Fibroblast of upper back skin (primary cell): ENCODE measurements at places on chromosomes 6 and 20.

DNA sequence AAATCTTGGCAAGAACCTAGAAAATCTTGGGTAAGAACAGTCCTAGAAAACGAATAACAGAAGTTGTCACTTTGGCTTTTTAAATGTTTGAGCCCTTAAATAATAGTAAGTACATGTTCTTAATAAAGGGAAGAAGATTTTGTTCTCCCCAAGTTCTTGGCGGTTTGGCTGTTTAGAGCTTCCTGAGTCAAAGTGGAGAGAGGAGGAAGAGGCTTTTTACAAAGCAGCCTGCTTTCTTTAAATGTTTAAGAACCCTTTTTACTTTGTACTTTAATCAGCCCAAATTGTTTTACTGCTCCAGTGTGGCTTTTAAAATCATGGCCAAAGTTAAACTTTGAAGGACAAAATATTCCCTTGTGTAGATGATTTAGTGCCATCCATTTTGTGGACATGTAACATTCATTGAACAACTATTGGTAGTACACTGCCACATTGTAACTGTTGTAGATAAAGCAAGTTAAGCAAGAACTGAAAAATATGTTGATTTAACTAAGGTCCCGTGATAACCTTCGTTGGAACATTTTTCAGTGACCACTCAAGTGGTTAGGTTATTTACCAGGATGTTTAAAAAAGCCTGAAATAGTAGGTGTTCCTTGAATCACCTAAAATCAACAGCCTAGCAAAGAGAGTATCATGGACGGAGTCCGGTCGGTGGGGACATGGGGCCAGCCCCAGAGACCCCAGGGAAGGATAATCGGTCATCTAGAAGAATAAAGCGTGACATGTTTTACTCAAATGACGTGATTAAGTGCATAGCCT, 2.4 kb downstream of the AMD1 start:
- no peak for DNase-seq

DNA sequence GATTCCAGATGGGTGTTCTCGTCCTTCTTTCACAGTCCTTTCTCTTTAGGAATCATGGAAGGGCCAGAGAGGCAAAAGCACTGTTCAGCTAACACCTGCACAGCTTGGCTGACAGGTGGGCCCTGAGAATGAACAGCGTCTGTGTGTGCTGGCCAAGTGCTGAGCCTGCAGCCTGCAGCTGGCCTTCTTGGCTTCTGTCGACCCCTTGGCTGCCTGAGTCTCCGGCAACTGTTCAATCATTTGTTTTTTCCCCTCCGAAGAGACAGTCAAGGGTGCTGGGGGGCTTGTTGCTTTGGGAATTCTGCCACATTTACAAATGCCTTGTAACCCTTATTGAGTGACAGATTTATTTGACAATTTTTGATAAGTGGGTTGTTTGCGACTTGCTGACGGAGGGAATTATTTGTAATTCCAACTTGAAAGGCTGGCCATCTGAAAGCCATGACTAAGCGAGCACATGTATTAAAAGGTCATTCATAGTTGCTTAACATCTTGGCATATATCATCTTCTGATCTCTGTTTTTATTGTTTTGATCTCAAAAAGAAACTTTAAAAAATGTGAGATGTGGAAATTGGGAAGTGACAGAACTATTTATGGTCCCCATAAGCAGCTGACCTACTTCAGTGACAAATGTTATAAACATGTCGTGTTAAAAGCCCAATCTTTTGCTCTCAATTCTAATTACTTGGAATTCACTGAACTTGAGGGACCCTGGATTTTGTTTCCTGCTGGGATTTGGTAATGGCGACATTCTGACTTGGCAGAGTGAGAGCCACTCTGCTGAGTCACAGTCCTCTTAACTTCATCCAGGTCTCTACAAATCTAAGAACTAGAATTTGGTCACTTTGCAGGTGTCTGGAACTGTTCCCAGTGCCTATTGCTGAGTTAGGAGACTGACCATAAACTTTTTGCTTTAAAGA, 41.9 kb upstream of the FERMT1 start:
- no peak for DNase-seq

DNA sequence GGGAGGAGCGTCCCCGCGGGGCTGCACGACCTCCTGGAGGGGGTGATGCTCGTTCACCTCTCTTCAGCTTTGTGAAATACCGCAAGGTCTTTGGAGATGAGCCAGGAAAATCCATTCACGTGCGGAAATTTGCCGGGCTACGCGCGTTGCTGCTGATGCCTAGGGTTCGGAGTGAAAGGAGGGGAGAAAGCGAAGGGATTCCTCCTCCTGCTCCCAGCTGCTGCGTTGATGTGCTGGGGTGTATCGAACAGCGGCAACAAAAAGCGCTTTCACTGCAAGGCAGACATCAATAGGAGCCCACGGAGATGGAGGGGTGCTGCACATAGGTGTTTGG, 391 bp upstream of the B3GAT2 start:
- no peak for DNase-seq

- DNase-seq: no peak
Measured at GRCh38 chr6:111603685-111604084, 2.0 kb downstream of the TRAF3IP2 start.

- no peak for DNase-seq
Measured at GRCh38 chr6:138341176-138341575, 36.5 kb upstream of the SMIM28 start.

GRCh38 chr6:82246370-82246769, 1.2 kb downstream of the IBTK start:
- no peak for DNase-seq

DNA sequence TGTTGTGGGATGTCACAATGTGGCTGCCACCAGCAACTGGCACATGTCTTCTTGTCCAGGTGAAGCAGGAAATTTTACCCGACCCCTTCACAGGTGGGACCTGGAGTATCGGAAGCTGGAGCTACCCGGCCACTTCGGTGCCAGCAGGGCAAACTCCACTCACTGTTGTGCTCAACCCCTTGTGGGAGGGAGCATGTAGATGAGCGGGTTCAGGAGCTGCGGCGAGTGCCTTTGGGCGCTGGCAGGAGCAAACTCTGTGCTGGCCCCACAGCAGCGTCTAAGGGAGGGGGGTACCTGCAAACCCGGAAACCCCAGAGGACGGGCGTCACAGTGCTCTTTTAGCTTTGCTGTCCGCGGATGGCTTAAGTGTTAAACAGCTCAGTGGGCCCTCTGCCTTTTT, 20.7 kb upstream of the SULF2 start:
- DNase-seq: no peak

DNA sequence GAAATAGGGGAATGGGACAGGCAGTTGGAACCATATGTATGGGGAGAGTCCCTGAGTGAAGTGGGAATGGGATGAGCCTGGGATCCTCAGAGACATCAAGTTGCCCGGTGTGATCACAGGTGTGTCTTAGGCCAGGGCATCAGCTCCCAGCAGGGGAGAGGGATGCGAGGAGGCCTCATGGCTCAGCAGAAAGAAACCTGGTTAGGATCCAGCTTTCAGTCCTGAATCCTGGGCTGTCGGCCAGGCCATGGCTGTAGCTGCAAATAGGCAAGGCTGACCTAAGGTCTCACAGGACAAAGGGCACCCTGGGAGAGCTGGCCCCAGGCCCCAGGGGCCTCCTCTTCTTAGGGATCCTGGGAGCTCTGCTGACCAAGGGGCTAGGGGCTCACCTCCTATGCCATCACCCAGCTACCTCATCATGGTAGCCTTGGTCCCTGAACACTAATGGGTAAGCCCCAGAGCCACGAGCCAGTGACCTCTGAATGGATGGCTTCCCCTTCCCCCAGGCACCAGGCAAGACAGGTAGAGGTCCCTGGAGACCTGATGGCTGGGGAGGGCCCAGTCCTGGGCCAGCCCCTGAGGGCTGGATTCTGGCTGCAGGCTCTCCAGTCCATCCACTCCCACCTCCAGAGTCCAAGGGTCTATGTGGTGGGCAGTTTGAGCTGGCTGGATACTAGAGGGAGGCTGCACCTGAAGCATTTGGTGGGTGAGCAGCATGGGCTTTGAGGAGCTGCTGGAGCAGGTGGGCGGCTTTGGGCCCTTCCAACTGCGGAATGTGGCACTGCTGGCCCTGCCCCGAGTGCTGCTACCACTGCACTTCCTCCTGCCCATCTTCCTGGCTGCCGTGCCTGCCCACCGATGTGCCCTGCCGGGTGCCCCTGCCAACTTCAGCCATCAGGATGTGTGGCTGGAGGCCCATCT, at the start of gene SLC22A7:
TSS of gene SLC22A7 (plus strand) at position 617 of the 921 bp plus-strand sequence. CDS start at position 716, 99 bp downstream.
- DNase-seq: no peak

DNA sequence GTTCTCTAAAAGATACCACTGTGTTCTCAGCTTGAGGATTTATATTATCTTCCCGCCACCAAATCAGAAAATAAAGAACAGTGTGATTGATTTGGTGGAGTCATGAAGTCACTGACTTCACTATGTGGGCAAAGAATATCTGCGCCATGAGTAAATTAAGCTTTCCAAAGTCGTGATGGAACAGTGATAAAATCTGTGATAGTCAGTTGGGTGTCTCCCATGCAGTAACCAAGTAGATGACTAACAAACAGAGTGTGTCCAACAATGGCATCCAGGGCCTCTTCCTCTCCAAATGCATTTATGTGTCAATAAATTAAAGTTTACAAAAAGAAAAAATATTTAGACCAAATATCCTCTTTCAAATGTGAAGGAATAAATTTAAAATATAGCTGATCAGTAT, 87.0 kb upstream of the DST start:
- peak; percentile 71 for DNase-seq

DNA sequence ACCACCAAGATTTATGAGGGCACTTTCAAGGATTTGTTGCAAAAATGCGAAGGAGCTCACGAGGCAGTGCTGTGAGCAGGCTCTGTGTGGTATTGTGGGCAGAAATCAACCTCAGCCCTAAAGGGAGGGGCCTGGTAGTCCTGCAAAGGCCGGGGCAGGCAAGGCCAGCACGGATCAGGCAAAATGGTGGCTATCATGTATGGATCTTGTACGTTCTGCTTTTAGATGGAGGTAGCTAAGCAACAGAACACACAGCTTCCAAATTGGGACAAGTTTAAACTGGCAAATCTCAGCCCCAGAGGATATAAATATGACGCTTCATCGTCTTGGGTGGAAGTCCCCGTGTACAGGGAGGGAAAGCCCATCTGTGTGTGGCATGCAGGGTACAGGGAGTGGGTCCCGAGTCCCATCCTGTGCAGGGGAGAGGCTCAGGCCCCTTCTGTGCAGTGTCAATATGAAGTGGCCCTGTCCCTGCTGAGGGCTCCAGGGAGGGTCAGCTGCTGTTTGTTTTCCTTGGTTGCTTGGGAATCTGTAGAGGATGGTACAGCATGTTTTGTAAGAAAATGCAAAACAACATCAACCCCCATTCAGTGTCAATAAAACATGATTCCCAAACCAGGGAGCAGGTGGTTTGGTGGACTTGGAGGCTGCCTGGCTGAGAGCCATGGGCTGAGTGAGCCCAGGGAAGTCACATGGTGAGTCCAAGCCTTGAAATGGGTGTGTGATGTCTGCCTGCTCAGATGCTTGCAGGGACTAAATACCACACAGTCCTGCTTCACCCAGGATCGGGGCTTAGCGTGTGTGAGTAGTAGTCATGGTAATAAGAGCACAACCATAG, 113.0 kb downstream of the SYCP2 start:
- DNase-seq: no peak

- peak; percentile 21 for DNase-seq
Measured at GRCh38 chr6:40848038-40848437, 191.0 kb downstream of the UNC5CL start.

DNA sequence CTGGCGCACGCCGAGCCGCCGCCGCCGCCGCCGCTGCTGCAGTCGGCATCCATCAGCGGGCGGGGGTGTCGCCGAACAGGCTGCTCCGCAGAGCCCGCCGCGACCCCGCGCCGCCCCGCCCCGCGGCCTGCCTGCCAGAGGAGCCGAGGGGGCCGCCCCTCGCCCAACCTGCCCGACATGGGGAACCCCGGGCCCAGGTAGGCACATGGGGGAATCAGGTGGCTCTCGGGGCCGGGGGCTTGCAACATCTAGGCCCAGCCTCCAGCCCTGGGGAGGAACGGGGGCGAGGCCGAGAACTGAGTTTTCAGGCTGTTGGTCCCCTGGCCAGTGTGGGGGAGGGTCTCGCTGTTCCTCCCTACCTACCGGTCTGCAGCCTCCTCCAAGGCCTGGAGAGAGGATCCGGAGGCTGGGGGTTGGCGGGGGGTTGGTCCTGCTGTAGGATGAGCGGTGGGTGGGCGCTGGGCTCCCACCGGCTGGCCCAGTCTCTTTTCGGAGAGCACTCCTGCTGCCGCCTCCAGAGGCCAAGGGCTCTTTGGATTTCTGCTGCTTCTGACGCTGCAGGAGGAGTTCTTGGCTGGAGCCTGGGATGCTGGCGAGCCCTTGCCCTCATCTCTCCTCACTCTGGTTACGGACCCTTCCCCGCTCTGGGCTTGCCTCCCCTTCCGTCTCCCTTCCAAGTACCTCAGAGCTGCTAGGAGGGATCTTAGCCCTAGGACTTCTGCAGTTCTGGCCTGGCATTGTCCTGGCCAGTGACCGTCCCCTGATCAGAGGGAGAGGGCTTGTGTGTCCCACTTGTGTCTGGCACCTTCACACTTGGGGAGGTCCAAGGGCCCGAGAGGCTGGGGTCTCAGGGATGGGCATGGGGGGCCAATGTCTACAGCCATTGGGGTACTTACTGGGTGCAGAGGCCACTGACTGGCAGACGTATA, at the start of gene EPB41L1:
TSS of gene EPB41L1 (plus strand) at position 41 of the 929 bp plus-strand sequence. CDS start 19,038 bp downstream, outside the sequence.
- DNase-seq: no peak

DNA sequence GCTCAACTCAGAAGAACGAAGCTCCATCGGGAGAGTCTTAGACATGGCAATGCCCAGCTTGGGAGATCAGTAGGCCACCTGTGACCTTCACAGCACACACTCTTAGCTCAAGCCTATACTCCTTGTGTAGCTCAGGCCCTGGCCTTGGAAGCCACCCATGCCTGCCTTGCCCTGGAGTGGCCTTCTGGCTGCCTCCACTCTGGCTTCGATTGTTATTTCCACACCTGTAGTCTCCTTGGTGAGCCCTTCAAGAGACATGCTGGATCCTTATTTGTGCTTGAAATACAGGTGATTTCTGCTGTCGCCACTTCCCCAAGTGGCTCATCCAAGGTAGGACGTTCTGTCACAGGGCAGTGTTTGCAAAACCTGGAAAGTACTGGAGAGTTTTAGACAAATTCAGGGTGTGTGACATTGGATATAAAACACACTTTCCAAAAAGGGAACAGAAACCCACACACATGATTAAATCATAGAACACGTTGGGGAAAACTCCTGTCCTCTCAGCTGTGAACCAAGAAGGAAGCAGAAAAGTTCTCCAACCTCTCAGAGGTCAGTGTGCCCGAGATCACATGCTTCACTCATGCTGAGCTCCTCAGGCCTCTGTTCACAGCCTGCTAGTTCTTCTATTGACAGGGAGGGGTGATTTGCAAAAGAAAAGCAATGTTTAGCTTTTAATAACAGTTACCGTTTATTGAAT, 391.8 kb downstream of the CDC5L start:
- DNase-seq: no peak

GRCh38 chr6:145621776-145622175, 113.5 kb downstream of the EPM2A start:
- no peak for DNase-seq

DNA sequence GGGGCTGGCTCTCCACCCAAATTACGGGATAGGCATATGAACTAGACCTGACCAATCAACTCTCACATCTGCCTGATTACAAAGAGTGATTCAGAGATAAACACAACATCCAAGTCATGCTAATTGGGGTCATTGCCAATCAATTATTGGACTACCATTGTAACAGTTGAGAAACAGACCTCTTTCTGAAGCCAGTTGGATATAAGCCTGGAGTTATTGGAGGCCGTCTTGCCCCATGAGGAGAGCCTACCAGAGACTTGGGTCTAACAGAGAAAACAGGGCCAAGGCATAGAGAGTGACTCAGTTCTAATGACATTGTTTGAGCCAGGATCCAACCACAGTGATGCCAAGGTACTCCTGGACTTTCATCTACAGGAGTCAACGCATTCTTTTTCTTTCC, 39.4 kb upstream of the HIVEP2 start:
- no peak for DNase-seq
